ENCODE measurements at places on chromosomes 3 and 15.

DNA sequence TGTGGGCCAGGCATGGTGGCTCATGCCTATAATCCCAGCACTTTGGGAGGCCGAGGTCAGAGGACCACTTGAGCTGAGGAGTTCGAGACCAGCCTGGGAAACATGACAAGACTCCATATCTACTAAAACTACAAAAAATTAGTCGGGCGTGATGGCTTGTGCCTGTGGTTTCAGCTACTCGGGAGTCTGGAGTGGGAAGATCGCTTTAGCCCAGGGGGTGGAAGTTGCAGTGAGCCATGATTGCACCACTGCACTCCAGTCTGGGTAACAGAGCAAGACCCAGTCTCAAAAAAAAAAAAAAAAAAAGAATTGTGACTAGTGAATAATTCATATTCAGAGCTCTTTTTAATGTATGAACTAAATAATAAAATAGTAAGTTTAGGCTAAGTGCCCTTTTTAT, 87.8 kb upstream of the TSEN2 start:
- no peak for DNase-seq

GRCh38 chr3:71062952-71063772, 520.4 kb downstream of the FOXP1 start:
- no peak for DNase-seq

DNA sequence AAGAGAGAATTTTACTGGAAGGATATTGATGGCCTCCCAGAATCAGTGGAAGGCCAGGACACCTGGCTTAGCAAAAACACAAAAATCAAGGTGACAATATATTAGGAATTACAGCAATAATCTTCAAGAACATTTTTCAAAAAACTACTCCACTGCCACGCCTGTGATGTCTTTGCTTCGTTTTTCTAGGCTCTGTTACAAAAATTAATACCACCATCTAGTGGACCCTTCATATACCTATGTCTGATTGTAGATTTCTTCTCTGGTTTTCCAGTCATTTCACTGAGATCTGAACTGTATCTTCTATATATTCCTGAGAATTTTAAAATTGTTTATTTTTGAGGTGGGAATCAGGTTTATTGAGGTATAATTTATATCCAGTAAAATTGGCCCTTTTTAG, 5.6 kb upstream of the SLC33A1 start:
- DNase-seq: no peak

- no peak for DNase-seq
These were observed 640.8 kb upstream of the TBL1XR1 start for GRCh38 chr3:177837951-177838655.

DNA sequence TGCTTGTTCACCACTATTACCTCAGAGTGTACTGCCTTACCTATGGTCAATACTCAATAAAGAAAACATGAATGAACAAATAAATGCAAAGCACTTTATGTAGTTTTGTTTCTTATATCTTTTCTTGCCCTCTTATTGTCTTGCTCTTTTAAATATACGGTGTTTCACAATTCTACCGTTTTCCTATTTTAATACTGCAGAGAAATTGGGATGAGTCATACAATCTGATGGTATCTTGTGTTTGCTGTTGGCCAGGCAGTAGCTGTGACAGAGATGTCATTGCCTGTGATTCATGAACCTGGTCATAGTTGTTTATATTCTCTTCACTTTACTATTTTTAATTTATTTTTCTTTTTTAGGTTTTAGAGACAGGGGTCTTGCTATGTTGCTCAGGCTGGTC, 48.3 kb downstream of the SERP1 start:
- DNase-seq: no peak
